ENCODE measurements at places on chromosomes 6 and 20.

GRCh38 chr6:108916026-108916686 is 67.9 kb downstream of the ARMC2 start:
- DNase-seq = no peak

DNA sequence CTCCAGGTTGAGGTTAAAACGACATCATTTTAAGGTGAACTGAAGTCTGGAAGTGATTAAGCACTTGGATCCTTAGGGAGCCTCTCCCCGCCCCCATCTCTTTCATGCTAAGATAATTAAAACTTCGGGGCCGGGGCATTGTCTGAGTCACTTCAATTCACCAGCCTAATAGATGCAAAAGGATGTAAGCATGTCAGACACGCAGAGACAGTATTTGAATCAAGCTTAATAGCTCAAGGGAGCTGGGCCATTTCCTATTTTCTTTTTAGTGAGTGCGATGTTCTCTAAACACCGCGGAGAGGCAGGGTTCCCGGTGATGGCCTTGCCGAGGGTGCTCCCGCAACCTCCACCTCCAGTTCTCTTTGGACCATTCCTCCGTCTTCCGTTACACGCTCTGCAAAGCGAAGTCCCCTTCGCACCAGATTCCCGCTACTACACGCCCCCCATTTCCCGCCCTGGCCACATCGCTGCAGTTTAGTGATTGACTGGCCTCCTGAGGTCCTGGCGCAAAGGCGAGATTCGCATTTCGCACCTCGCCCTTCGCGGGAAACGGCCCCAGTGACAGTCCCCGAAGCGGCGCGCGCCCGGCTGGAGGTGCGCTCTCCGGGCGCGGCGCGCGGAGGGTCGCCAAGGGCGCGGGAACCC is 516 bp upstream of the IRF4 start:
- DNase-seq = no peak

GRCh38 chr20:2692036-2692885 is at the start of gene EBF4:
Gene EBF4 (plus strand): TSS chr20:2692780. CDS start chr20:2693646, 866 bp downstream.
- DNase-seq = no peak

GRCh38 chr20:54255157-54255556 is 47.3 kb downstream of the PFDN4 start:
- DNase-seq = no peak

- no peak for DNase-seq
Measured at GRCh38 chr6:121767211-121767610, 331.8 kb downstream of the GJA1 start.

DNA sequence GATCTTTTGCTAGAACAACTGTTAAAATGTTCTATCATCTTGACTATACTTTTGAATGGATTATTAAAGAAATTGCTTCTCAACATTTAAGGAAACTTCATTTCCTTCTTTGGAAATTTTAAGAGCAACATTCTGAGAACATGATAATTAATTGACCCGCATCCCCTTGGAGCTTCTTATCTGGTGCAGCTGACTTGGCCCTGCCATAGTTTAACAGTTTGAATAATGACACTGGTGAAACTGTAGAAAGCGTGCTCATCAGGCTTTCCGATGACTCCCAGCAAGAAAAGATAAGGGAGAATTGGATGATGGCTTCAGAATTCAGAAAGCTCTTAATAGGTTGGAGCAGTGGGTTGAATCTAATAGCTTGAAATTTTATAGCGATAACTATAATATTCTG is 38.1 kb downstream of the SNX9 start:
- no peak for DNase-seq

DNA sequence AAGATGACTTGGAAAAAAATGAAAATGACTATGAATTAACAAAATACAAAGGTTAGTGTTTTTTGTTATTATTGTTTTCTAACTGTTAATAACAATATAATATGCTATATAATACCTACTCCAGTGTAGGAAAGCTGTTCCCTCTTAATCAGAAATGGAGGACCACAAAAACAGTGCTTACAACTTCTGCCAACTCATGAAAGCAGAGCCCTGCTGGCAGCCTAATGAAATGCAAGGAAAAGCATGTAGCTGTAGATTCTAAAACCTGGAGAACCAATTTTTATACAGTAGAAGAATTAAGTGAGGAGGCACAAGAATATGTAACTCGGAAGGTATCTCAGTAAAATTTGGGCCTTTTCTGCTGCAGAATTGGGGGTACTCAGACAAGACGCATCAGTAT is 29.4 kb downstream of the PHIP start:
- no peak for DNase-seq

DNA sequence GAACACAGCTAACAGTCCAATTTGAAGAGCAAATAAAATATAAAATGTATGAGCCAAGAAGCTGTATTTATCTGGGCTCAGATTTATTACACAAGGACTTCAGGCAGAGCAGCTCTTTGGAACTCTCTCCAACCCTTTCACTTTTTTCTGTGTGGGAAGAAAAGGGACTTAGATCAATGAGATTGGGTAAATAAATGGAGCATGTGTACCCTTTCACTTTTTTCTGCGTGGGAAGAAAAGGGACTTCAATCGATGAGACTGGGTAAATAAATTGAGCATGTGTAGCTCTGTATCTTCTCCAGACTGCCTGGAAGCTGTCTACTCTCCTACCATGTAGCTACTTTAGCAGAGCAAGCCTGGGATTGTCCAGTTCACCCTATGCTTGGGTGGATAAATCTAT is 10.7 kb downstream of the SLC17A3 start:
- no peak for DNase-seq

GRCh38 chr20:15154070-15154469 is 816.7 kb upstream of the FLRT3 start:
- no peak for DNase-seq

DNA sequence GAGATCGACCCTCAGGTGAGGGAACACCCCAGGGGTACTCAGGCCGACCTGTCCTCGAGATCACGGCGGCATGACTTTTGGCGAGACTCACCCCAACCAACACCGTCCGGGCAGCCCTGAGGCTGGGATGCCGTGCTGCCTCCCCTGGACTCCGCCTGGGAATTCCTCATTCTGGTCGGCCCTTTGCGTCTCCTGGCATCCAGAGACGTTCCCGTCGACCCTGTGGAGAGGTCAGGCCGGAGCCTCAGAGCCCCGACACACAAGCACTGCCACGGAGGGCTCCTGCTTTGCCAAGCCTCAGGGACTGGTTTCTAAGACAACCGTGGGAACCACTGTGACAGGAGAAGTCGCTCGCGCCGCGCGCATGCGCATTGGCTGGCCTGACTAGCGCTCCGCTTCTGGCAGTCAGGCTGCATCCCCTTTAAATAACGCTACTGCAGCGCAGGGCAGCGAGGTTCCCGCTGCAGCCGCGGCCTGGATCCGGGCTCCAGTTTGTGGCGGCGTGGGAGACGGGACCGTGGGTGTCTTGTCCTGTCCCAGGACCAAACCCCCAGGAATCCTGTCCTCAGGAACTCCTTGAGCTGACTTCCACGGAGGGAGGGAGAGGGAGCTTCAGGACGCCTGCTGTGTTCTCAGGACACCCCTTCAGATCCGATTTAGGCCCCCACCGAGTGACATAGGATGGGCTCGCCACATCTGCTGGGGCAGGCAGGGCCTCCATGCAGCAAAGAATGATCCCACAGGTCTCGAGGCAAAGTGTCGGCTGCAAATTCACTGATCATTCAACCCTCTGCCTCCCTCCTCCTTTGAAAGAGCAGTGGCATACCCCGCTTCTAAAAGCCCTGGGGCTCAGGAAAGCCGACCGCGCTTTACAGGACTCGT is 163.2 kb upstream of the ZNF337 start:
- no peak for DNase-seq

Data from cortex of kidney (tissue), 1 donor.